ENCODE measurements at places on chromosomes 2 and 18.
A peak's percentile ranks its signal among the peaks of the same experiment; 100 is the strongest.

DNA sequence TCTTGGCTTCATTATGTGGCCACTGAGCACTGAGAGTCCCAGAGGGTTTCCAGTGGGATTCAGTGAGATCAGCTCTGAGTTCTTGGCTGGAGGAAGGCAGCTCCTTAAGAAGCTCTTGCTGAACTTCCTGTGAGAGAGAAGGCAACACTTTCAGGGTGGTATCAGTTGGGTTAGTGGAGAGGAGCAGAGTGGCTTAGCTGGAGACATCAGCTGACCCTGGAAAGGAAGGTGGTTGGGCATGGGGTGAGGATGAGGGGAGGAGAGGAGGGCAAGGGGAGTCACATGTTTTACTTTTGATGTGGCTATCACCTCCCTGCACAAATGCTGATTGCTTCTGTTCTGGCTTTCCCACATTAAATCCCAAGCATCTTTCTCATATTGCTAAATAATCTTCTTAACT lies 95.1 kb downstream of the ACOXL start:
- DNase-seq, result no peak

- DNase-seq, result no peak
Measured at GRCh38 chr2:1082456-1083205, 132.0 kb downstream of the SNTG2 start.

DNA sequence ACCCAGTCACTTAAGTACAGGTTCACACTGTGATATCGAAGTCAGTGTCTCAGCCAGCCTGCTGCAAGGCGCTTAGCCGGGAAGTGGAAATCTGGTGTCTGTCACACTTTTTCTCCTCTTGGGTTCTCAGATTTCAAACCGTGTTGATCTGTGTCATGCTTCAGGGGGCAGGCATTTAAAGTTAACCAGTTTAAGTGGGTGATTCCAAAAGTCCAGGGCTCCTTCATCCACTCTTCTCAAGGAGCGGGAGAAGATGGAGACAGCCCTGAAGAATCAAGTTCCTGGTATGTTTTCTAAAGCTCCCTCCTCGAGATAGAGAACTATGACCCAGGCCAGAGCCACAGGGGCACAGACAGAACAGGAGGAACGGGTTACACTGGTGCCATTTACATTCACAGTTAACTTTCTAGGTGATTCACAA lies 331.7 kb downstream of the GBX2 start:
- DNase-seq, result no peak

DNA sequence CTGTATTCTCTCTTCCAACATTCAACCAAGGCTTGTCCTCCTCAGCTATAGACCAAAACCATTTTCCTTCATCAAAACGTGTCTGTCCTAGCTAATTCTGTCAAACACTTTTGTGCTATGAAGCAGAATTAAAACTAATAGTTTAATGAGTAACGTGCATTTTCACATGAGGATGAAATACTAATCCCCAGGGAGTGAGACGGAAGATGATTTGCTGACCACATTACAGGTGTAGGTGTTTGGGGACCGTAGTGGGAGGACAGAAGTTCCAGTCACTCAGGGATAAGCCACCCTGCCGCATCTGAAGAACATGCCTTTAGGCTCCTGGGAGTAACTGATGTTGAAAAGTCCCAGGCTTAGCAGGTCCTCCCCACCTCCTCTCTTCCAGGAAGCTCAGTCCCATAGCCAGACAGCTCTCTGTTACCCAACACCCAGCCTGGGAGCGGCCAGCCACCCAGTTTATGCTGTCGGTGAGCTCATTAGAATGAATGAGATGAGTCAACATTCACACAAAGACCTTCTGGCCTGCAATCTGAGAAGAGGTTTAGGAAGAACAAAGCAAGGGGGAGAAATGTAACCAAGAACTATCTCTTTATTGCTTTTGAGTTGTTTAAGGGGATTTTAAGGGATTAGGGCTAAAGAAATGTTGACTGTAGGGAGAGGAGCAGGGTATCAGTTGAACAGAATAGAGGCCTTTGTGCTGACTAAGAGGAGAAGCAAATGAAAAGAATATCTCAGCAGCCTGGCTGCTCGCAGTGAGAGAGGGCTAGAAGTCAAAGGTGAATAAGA lies 122.5 kb downstream of the FOXI3 start:
- DNase-seq, result peak; percentile 22

DNA sequence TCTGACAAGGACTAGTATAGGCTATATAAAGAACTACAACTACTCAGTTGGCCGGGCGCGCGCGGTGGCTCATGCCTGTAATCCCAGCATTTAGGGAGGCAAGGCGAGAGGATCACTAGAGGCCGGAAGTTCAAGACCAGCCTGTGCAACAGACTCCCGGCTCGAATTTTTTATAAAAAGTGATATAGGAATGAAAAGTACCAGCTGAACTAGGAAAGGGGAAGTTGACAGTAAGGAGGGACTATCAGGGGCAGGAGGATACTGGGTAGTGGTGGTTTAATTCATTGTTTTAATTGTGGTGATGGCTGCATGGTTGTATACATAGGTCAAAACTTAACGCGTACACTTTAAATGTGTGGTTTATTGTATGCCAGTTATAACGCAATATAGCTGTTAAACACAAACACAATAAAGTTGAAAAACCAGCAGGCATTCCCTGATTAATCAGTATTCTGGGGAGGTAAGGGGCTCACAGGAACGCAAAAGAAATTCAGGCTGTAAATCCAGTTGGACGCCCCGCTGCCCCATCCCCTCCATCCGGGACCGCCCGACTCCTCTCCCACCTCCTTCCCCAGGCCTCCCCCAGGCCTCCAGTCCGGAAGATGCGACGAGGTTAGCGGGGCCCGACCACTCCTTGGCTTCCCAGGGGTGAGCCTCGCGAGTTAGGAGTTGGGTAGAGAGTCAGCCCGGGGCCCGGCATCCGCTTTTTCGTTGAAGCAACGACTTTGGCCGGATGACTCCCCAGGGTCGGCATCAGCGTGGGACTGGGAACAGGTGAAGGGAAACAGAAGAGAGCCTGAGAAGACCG lies 746 bp upstream of the POLR1B start:
- no peak for DNase-seq

DNA sequence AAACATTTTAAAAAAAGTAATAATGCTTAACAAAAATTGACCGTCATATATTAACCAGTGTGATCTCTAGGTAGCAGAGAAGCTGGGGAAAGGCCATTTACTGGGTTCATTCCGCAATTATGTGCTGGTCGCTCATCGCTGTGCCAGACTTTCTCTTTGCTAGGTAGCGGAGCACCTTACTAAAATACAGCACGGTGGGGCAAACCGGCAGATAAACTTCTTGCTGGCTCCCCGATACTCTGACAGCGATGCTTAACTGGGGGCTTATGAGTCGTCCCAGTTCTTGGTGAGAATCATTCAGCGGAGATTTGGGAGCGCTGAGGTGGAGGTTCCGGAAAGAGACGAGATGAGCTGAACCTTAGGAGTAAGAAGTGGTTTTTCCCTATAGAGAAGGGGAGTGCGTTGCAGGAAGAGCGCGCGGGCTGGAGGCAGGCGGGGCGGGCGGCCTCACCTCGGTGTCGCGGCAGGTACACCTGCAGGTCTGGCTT lies 605 bp downstream of the C2orf68 start:
- no peak for DNase-seq

- no peak for DNase-seq
Measured at GRCh38 chr18:6441200-6441599, 26.5 kb upstream of the L3MBTL4 start.

Data from NCI-H524 treated with DMSO at 0.1 percent for 48 hours (cell line).